Activated CD8-positive, alpha-beta memory T cell treated with anti-CD3 and anti-CD28 coated beads for 1 hour (primary cell): ENCODE measurements at places on chromosomes 7 and 10.

GRCh38 chr10:111873041-111873440 is 310.5 kb downstream of the GPAM start:
- no peak for DNase-seq

- no peak for DNase-seq
These were observed 59.8 kb upstream of the SMNDC1 start for GRCh38 chr10:110364531-110364937.

- DNase-seq, result no peak
These were observed 105.4 kb downstream of the GRM3 start for GRCh38 chr7:86748843-86749719.

DNA sequence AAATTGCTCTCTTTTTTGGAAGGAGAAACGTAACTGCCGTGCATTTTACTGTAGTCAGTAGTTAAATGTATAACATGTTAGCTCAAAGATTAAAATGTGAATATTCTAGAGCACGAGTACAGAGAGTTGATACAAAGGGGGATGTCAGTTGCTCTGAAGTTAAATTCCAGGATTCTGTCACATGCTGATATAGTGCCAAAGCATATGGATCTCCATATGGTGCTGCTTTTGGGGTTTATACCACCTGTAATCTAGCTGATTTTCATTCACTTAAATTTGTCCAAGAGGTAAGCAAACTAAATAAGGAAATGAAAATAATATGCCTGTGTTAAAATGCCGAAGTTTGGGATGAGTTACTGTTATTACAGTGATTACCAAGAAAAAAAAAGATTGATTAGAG is 298.6 kb downstream of the EXOC4 start:
- no peak for DNase-seq

DNA sequence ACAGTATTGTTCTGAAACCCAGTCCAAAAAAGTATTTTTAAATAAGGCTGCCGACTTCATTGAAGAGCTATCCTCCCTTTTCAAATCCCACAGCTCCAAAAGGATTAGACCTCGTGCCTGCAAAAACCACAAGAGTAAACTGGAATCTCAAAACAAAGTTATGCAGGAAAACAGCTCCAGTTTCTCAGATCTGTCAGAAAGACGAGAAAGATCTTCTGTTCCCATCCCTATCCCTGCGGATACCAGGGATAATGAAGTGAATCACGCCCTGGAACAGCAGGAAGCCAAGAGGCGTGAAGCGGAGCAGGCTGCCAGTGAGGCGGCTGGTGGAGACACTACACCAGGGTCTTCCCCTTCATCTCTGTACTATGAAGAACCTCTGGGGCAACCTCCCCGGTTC is 12.6 kb downstream of the MYPN start:
- no peak for DNase-seq

- no peak for DNase-seq
These were observed 243.6 kb upstream of the RHOBTB1 start for GRCh38 chr10:61187601-61188000.

- no peak for DNase-seq
These were observed 37.7 kb upstream of the LRGUK start for GRCh38 chr7:134089446-134089845.

DNA sequence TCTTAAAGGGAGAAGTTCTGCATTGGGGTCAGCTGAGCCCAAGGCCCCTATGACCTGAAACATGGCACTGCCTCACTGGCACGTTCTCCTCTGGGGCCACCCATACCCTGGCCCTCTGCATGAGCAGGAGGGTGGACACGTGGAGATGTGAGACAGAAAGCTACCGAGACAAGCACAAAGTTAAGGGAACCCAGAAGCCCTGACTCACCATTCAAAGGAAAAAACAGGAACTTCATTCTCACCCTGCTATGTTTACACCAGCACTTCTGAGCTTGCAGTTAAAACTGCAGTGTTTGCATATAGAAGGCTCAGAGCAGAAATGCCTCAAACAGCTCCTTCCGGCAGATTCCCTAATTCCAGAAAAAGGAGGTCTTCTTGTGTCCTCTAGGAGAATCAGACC is 41.7 kb downstream of the DENND11 start:
- DNase-seq, result no peak

DNA sequence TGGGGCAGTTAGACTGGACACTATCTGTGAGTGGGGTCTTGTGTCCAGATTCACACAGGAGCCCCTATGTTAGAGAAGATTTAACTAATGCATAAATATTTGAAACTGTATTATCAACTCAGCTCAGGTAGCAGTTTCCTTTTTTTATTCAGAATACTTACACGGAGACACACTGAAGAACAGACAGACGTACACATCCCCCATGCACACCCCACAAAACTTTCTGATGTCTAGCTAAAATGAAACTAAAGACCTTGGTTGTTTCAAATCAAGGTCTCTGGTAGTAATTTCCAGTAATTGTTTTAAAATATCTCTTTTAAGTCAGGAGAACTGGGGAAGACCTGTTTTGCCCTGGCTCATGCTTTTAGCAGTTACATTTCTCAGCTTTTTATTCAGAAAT is 55.7 kb upstream of the PRKCQ start:
- no peak for DNase-seq

- no peak for DNase-seq
These were observed 156.1 kb upstream of the CTBP2 start for GRCh38 chr10:125316436-125316835.

- DNase-seq, result no peak
These were observed 30.2 kb upstream of the ABI1 start for GRCh38 chr10:26890956-26891355.

- DNase-seq, result no peak
These were observed 189.9 kb downstream of the NEBL start for GRCh38 chr10:20707251-20707650.

DNA sequence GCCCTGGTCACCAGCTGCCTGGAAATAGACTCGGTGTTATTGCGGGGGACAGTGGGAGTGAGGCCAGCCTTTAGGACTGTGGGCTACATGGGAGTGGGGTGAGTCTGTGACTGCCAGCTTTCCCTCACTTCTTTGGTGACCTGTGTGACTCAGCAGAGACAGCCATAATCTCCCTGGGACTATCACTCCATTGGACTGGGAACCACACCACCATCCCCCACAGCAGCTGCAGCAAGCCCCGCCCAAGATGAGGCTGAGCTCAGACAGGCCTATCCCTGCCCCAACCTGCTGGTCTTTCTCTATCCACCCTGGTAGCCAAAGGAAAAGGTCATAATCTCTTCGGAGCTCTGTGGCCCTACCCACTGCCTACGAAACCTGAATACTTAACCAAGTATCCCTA is 263.2 kb downstream of the FZD1 start:
- no peak for DNase-seq

- no peak for DNase-seq
These were observed 43.5 kb downstream of the TLL2 start for GRCh38 chr10:96470116-96470743.

DNA sequence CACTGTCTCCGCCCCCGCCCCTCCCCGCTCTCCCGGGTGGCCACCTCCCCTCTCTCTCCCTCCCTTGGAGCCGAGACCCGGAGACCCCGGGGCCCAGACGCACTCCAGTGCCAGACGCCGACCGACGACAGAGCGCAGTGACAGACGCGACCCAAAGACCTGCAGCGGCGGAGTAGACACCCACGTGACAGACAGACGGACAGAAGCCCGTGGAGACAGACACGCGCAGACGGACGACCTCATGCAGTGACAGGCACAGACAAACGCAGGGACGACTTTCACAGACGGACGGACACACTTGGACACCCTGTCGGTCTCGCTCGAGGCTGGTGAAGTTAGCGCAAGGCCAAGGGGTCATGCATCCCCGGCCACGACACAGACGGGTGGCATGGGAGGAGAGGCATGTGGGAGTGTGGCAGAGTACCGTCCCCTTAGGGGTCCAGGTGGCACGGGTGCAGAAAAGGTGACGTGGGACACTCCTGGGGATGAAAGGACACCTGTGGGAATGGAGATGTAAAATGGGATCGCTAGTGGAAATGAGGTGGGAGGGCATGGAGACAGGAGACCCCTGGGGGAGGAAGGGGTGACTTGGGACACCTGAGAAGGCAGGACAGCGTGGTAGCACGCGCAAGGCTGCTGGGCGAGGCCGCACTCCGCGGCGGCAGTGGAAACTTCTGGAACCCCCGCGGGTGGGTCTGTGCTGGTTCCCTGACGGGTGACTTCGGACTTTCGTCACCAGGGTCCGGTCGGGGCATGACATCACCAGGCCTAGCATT is 456 bp upstream of the ACHE start:
- DNase-seq, result no peak

- DNase-seq, result no peak
These were observed 77.5 kb upstream of the PDE1C start for GRCh38 chr7:32147546-32148268.

DNA sequence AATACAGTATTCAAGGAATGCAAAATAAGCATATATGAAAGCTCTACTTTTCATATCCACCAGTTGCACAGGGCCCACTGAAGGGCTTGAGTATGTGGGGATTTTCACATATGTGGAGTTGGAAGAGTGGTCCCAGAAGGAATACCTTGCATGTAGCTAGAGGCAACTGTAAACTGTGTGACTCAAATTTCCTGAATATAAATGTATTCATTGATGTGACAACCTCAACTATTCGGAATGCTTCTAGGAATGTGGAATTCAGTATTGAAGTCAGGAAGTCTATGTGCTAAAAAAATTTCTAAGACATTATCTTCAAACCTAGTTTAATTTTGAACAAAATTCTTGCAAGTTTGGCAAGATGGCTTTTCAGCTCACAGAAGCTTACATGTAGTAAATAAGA is 695.5 kb upstream of the SEMA3D start:
- no peak for DNase-seq

GRCh38 chr7:106812027-106812643 is 52.9 kb upstream of the PIK3CG start:
- no peak for DNase-seq

GRCh38 chr10:70652761-70653657 is 19.3 kb upstream of the ADAMTS14 start:
- no peak for DNase-seq

GRCh38 chr7:112452102-112452888 is 2.0 kb downstream of the IFRD1 start:
- DNase-seq, result no peak

- no peak for DNase-seq
These were observed 148.1 kb downstream of the SLC16A9 start for GRCh38 chr10:59561477-59562121.

DNA sequence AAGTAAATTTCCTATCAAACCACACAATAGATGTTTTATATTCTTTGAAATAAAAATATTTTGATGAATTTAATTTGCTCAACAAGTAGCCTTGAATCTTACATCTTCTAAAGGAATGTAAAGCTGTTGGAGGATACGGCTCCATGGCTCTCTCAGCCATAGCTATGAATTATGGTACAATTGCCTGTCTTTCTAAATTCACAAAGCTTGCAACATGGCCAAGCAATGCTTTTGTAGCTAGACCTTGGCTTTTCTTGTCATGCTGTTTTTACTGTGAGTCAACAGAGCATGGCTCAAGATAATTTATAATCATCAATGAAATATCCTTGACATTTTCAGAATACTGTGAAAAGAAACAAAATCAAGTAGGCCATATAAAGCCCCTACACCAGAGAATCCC is 286.7 kb downstream of the CACNA2D1 start:
- no peak for DNase-seq

GRCh38 chr7:17700138-17700537 is 240.2 kb downstream of the SNX13 start:
- no peak for DNase-seq

GRCh38 chr10:50416181-50416824 is 165.0 kb upstream of the ASAH2 start:
- DNase-seq, result no peak
